MG63 (cell line): ENCODE measurements at places on chromosomes 3 and 15.
A peak's percentile ranks its signal among the peaks of the same experiment; 100 is the strongest.

- DNase-seq = no peak
Measured at GRCh38 chr3:52454938-52455282, 494 bp upstream of the NISCH start.

GRCh38 chr15:26179906-26180305 lies 316.8 kb upstream of the ATP10A start:
- no peak for DNase-seq

GRCh38 chr15:78537266-78537905 lies 2.9 kb upstream of the PSMA4 start:
- no peak for DNase-seq

GRCh38 chr3:25429361-25430286 lies 1.6 kb downstream of the RARB start:
- DNase-seq = no peak

- DNase-seq = no peak
Measured at GRCh38 chr15:65259367-65259797, 27.3 kb downstream of the PARP16 start.

DNA sequence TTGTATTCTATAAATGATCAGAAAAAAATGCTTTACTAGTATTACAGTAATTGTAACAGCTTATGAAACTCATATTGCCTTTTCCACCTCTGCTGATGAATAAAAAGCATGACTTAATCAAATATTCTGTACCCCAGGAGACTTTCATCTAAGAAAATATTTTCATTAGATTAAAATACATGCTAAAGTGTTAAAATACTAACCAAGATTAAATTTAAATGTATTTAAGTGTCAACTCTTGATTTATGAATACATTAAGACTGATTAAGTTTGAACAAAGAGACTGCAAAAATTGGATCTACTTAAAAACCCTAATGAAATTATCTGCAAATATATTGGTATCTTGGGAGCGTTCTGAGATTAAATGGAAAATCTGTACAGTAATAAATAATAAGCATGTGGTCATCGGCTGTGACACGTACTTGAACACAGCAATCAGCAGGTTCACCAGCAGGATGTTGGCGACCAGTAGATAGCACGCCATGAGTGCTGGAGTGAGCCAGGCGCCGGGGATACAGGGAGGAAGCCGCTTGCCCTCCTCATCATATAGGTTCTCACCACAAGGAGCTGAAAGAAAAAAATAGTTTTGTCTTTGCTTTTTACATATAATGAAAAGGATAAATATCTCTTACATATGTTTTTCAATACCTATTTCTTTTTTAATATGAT lies 36.6 kb upstream of the MTMR10 start:
- DNase-seq = peak; percentile 25

DNA sequence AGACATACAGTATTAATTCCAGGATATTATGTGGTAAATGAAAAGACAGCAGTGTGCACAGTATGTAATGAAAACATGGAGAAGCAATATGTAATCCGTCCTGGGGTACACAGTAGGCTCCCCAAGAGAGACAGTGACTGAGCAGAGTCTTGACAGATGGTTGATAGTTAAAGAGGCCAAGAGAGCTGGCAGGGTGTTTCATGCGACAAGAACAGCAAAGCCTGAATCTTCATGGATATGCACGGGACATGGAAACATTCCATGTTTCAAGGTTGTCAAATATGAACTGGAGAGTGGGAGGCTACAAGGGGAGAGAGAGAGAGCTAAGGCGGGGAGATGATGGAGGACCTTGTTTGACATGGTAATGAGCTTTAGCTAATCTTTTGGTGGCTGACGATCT lies 338.4 kb downstream of the IL5RA start:
- no peak for DNase-seq

- DNase-seq = no peak
Measured at GRCh38 chr3:56491566-56491965, 23.3 kb upstream of the ERC2 start.

DNA sequence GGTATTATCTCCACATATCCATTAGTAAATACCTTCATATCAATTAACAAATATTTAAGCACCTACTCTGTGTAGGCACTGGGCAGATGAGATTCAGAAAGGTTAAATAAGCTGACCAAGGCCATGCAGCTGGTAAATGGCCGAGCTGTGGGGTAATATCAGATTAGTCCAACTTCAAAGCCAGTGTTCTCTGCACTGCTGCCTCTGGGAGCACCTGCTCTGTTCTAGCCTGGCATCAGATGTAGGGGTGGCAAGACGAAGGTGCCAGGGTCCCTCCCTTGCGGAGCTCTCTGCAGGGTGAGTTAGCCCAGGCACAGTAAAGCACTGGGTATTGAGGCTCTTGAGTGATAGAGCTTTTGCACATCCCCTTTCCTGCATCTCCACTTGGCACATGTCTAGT lies 5.5 kb downstream of the TATDN2 start:
- no peak for DNase-seq

GRCh38 chr3:169058681-169059080 lies 604.8 kb downstream of the MECOM start:
- DNase-seq = no peak

DNA sequence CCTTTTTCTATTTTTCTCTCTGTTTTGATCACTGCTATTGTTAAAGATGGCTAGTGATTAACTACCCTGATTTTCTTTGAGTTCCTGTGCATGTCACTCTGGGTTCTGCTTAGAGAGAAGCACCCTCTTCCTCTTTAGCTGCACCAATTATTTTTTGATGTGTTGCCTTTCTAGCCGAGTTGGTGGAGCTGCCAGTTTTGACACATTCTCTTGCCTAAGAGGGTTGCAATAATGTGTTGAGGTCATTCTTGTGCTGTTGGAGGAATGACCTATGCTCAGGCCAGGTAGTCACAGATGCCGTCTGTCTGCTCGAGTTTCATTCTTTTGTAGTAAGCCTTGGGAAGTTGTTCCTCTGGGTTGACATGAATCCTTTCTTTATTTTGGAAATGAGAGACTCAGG lies 84.6 kb upstream of the DPH6 start:
- DNase-seq = no peak

DNA sequence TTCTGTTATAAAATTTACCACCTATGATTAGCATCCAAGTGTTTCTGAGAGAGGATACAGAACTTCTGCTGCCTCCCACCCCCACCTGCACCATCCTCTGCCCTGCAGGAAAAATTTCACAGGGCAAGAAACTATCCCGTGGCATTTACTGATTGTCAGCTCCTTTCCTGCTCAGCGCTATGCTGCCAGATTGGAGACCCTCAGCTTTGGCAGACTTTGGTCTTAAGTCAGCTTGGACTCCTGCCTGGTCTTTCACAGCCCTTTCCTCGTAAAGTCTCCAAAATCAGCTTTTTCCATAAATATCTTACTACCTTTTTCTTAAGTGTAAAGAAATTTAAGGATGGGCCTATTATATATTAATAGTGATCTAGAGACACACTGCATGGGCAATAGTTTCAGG lies 239.9 kb upstream of the ADAMTS9 start:
- DNase-seq = no peak

DNA sequence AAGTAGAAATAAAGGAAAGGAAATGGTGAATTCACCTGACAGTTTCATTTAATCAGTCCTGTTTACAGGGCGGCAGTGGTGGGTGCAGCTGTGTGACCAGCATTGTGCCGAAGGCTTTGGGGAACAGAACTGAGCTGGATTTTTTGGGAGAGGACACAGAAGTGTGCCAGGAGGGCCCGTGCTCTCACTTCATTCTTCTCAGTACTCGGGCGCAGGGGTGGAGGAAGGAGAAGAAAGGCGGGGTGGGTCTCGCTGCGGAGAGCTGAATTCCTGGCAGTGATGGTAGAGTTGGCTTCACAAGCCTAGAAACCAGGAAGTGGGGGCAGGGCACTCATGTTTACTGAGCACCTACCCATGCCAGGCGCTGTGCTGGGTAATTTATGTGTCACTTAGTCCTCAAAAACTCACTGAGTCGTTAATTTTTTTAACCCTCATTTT lies 64.6 kb downstream of the CRTC3 start:
- no peak for DNase-seq

GRCh38 chr3:151859905-151860304 lies 13.5 kb upstream of the SUCNR1 start:
- no peak for DNase-seq

- DNase-seq = no peak
Measured at GRCh38 chr3:15271785-15272381, 60.5 kb downstream of the SH3BP5 start.

GRCh38 chr15:64134345-64134829 lies 17.1 kb upstream of the SNX22 start:
- peak; percentile 61 for DNase-seq

DNA sequence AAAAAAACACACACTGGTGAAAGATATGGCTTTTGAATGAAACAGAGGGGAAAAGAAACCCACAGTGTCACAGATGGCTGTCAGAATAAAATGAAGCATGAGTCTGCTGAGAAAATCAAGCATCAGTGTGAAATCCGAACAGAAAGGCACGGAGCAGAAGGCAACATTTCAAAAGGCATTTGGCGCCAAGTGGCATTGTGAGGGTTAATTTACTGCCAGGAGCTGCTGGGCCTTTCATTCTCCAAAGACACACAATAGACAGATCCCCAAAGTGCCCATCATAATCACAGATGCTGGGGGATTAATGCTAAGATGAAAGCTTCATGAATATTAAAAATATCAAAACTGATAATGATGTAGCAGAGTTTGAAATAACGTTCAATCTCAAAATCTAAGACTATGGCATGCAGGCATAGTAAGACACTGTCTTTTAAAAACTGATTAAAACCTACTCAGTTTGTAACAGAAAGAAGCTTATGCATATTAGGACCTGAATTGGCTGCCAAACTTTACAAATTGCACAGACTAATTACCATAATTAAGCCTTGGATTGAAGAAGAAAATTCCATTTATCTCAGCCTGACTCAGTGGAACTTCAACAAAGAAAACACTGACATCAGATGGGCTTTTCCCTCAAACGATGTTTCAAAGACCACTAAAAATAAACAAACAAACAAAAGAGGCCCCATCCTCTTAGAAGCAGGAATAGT lies 589.2 kb downstream of the ROBO1 start:
- no peak for DNase-seq

- no peak for DNase-seq
Measured at GRCh38 chr3:151550025-151550618, 89.3 kb upstream of the IGSF10 start.

DNA sequence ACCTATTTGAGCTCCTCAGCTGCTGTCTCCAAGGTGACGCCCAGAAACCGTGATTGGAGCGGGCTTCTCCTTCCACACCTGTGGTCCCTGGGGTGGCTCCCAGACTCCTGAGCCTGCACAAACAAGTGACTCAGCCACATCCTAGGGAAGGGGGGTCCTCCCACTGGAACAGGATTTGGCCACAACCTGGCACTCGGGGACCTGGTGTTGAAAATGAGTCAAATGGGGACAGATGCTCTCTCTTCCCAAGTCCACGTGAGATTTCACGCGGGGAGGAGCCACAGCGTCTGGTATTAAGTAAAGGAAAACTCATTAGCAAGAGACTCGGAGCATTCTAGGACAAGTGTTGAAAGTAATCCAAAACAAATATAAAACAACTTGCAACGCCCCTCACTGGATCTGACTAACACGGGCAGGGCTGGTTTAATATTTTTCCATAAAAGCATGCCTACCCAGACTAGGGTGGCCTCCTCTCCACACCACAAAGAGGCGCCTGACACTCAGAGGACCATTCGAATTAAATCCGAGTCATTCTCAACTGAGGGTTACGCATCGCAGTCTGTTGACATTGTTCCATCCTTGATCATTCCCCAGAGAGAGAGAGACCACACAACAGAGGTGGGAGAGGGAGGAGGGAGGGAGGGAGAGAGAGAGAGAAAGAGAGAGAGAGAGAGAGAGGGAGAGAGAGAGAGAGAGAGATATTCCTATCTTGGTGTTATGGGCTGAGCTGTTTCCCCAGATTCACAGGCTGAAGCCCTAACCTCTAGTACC lies 74.4 kb downstream of the MGLL start:
- DNase-seq = peak; percentile 76

DNA sequence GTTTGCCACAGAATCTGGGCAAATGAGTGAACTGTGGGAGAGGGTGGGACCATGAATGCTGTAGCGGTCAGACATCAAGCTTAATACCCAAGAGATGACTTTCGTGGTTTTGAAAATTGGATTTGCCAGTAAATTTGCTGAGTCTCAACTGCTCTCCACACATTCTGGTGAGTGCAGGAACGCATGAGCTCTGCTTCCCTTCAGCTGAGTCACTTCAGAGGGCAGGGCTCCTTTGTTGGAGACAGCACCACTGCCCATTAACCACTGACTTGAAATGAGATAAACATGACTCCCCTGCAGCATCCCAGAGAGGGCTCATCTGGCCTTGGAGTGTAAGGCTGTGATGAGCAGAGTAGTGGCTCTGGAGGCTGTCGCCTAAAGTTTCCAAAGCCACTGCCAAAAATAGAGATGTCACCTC lies 22.6 kb downstream of the RARRES1 start:
- peak; percentile 94 for DNase-seq

- DNase-seq = peak; percentile 19
Measured at GRCh38 chr3:46695177-46695961, 1.9 kb upstream of the ALS2CL start.

DNA sequence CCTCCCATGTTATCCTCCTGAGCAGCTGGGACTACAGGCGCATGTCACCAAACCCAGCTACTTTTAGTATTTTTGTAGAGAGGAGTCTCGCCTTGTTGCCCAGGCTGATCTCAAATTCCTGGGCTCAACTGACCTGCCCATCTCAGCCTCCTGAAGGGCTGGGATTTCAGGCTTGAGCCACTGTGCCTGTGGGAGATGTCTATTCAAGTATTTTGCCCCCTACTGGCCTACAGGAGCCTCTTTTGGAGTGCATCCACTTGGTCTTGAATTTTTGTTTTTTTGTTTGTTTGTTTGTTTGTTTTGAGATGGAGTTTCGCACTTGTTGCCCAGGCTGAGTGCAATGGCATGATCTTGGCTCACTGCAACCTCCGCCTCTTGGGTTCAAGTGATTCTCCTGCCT lies 3.2 kb upstream of the DHX30 start:
- DNase-seq = no peak

- DNase-seq = peak; percentile 72
Measured at GRCh38 chr3:52047295-52047960, 8.9 kb downstream of the DUSP7 start.

GRCh38 chr15:34799149-34800101 lies 4.1 kb upstream of the ACTC1 start:
- DNase-seq = peak; percentile 37

DNA sequence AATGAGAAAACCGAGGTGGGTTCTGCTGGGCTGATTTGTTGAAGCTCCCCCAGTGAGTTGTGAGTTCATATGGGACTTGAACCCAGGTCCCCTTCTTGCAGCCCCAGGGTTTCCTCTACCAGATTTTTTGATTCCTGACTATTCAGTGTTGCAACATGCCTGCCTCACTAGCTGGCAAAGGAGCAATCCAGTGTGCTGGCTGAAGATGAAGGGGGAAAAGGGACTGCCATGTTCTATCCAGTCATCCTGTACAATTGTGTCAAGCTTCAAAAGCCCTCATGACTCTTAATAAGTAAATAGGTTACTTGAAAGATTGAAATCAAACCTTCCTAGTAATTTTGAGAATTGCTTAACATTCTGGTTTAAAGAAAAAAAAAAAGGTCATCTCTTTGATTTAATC lies 211.5 kb upstream of the TP63 start:
- DNase-seq = no peak

GRCh38 chr3:150357923-150358607 lies 50.0 kb upstream of the TSC22D2 start:
- DNase-seq = no peak
